NK-92 treated with Interleukin-12 subunit alpha and Interleukin-12 subunit beta, amount 100 ng/mL, for 24 hours (cell line): ENCODE measurements at places on chromosomes 3 and 15.

- no peak for DNase-seq
These were observed 384.7 kb downstream of the MFSD1 start for GRCh38 chr3:159186581-159186980.

DNA sequence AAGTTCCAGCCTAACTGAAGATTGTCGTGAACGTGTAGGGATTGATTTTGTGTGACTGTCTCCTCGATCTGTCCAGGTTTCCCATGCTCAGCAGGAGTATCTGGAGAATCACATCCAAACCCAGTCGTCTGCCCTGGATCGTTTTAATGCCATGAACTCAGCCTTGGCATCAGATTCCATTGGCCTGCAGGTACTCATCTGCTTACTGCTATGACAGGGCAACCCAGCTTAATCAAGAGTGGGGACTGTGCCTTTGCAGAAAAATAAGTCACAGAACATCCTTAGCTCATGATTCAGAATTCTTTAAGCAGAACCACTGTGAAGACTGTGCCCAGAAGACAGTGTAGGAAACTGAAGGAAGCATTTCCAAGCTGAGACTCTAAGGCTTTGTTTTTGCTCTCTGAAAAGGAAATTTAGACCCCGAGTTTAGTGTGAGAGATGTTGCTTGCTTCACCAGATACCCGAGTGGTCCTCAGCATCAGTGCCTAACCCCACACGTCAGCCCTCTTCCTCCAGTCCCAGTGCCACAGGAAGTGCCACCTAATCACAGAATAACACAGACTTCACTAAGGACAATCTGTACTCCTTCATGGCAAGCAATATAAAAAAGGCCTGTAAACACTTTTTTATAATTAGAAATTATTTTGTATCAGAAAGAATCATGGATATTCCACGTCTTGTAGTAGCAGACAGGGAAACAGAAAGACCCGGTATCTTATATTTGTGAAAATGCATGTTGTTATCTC is 34.2 kb downstream of the MYZAP start:
- DNase-seq = no peak

DNA sequence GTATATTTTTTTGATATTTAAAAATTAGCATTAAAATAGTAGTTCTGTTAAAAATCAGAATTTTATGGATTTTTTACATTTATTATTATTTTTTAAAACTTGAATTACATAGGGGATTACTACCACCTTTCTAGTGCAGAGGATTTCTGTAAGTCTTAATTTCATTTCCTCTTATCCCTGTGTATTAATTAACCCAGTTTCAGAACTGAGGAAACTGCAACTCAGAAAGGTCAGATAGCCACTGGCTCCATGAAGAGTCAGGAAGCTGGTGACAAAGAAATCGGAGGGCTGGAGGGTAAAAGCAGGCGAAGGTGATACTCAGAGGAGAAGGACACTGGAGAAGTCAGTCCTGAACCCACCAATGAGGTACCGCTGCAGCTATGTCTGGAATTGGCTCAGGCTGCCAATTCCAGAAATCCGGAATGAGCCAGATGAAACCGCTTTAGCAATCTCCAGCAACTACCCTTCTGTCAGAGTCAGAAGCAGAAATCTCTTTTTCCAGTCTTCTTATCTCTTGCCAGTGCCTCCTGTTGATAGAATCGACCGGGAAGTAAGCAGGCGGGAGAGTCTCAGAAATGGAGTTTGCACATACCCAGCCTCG is 308.5 kb downstream of the SV2B start:
- no peak for DNase-seq

GRCh38 chr15:31264559-31265089 is 62.0 kb upstream of the KLF13 start:
- DNase-seq = no peak

DNA sequence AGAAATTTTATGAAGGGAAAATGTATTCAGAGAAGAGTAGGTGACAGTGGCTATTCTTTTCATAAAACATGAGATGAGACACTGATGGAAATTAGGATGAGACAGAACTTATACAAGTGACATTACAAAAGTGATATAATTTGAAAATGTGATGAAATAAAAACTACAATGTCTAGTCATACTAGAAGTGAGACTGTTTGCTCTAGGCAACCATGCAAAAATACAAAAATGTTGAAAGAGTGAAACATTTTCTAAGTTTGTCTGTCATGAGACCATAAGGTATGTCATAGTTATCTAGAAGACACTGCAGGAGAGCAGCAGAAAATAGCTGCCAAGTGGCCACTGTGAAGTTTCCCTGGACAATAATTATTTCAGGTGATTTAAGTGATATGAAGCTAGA is 459.5 kb downstream of the DIPK2A start:
- DNase-seq = no peak

DNA sequence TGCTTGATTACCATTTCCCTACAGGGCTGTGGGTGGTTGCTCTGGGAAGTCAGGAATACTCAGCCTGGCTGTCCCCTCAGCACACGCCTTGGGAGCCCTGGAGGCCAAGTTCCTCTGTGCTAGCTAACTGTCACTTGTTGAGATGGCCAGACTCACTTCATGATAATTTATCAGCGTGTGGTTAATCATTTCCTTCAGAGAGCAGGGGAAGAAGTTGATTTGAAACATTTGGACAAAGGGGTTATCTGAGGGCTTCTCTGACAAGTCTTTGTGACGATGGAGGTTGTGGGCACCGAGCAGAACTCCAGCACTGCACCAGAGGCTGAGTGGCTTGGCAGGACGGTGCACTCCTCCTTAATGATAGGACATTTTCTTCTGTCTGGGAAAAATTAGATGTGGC is 61.9 kb downstream of the WHAMM start:
- DNase-seq = no peak

DNA sequence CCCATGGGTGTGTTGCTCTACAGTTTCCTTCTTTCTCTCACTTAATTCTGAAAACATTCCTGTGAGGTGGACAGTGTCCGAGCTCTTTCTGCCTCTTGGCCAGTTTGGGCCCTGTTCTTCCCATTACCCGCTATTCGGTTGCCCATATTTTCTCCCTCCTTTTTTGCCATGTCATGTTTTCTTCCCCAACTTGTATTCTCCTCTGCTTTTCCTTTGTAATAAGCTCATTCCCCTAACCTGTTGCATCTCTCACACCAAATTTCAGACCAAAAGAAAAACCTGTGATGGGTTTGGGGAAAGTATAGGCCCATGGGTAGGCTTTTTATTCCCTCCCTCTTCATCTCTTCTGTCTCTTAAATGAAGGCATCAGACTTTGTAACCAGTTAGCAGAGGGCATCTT is 30.5 kb downstream of the NKIRAS1 start:
- DNase-seq = no peak

- DNase-seq = no peak
These were observed 1.0 kb downstream of the COPS2 start for GRCh38 chr15:49154359-49154758.

DNA sequence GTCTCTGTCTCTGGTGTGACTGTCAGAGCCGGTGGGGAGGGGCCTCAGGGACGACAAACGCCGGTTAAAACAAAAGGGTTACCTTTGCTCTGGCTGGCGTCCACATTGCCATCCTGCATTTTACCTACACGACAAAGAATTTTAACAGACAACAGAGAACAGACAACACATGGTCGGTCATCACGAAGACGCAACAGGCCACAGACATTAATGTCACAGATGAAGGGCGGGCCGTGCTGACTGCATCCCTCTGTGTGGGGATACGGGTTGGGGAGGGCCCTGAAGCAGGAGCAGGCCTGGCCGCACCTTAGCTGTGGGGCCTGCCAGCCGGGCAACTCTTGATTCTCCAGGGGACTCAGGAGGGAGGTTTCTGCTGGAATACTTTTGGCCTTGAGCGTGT is 58.2 kb upstream of the SEC13 start:
- no peak for DNase-seq

GRCh38 chr3:161212906-161213305 is 8.2 kb upstream of the NMD3 start:
- no peak for DNase-seq

DNA sequence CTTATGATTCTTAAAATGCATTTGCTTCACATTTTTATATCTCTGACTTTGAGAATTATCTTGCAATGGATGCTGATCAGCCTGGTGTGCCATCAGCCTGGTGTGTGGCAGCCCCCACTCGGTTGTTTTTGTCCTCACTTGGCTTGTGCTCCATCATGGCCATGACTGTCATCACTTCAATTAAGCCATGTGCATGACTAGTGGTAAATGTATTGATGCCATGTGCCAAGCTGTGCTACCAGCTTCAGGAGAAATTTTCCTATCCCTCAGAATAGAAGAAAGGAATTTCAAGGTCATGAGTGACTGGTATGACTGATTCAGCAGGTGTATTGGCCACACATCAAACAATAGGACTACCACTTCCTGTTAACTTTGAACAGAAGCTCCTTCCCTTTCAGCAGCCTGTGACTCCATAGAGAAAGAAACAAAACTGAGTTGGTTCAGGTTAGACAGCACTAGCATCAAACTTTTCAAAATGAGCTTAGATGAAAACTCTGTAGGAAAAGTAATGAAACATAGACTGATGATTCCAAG is 251.7 kb downstream of the GRM7 start:
- no peak for DNase-seq

DNA sequence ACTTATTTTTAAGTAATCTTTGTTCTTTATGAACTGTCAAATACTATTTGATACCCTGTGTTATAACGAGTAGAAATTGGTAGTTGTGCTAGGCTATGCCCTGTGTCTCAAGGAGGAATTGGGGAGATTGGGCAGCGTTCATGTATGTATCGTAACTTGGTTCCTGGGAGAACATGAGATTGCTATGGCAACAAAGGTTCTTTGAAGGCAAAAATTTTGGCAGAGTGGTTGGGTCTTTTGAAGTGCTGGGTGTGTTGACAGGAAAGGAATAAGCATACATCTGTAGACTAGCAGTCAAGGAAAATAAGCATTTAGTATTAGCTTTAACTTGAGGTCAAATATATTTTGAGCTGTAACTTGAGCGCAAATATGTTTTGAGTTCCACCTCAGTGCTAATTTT is 45.3 kb downstream of the TCF12 start:
- no peak for DNase-seq

GRCh38 chr15:77497942-77498361 is 77.3 kb downstream of the HMG20A start:
- no peak for DNase-seq

GRCh38 chr3:129890891-129891290 is 2.6 kb downstream of the TMCC1 start:
- no peak for DNase-seq

DNA sequence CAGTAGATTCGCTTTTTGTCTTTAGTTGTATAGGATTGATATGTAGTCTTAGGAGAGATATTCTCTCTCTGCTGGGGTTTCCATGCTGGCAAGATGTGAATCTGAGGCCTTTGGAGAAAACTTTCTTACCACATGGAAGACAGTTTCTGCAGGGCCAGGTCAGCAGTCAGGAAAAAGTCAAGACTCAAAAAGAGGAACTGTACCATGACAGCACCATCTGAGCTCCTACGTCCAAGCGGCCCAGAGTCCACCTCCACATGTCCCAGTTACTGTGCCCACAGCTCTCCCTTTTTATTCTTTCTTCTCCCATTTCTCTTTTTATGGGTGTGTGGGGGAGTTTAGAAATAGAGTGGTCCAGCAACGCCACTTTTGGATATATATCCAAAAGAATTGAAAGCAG is 172.0 kb downstream of the MTHFS start:
- no peak for DNase-seq

DNA sequence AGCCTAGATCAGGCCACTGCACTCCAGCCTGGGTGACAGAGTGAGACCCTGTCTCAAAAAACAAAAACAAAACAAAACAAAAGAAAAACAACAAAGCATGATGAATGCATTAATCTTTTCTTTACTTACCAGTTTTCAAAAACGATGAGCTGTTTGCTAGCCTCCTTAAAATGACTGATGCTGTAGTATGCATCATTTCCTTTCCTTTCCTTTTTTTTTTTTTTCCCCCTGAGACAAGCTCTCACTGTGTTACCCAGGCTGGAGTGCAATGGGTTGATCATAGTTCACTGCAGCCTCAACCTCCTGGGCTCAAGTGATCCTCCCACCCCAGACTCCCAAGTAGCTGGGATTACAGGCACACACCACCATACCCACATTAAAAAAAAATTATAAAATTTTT is 202.0 kb downstream of the ADAMTSL3 start:
- DNase-seq = no peak

- no peak for DNase-seq
These were observed 57.0 kb downstream of the ARHGEF26 start for GRCh38 chr3:154178172-154178571.

GRCh38 chr3:184540777-184541681 is 20.6 kb upstream of the EPHB3 start:
- DNase-seq = peak; percentile 42

GRCh38 chr3:119600732-119601131 is 3.0 kb downstream of the PLA1A start:
- DNase-seq = no peak

DNA sequence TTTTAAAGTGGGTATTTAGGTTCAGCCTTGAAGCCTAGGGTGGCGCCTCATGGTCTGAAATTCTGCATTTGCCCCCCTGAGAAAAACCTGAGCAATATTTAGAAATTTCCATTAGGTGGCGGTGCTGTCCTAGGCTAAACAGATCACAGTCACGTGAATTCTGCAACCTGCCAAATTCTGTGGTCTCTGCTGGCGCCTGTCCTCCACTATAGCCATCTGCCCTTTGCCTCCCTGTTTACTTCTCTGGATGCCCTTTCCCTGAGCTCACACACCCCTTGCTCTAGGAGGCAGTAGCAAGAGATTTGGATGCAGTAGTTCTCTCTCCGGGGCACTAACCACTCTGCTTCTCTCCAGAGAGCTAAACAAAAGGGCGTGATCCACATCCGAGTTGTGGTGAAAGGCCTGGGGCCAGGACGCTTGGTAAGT is 9.1 kb downstream of the MRPS11 start:
- no peak for DNase-seq

GRCh38 chr3:184373422-184373821 is 4.6 kb downstream of the THPO start:
- no peak for DNase-seq

- no peak for DNase-seq
These were observed 135.9 kb downstream of the CMSS1 start for GRCh38 chr3:99953596-99953995.

GRCh38 chr15:32718821-32719716 is 1.3 kb downstream of the GREM1 start:
- no peak for DNase-seq

DNA sequence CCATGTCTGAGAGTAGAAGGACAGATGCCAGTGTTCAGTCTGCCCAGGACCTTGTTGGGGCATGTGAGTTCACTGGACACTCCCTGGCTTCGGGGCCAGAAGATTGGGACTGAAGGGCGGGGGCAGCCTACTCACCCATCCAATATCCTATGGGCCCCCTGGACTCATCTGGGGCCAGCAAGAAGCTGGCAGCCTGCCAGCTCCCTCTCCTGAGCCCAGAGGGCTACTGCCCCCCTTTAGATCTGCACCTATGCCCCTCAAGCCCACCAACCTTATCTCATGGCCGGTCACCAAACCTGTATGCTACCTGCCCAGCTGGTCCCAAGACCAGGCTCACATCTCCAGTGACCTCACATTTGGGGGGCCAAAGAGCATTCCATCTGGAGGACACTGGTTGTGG is 8.1 kb downstream of the PTH1R start:
- no peak for DNase-seq
